ENCODE measurements at places on chromosomes 6 and 20. TPM values are rescaled to one million over a fixed set of nuclear protein-coding genes. Genes with fewer than 3 reads are reported as not detected.

The BEND6 gene
- total RNA-seq, result 22.8 TPM

DNA sequence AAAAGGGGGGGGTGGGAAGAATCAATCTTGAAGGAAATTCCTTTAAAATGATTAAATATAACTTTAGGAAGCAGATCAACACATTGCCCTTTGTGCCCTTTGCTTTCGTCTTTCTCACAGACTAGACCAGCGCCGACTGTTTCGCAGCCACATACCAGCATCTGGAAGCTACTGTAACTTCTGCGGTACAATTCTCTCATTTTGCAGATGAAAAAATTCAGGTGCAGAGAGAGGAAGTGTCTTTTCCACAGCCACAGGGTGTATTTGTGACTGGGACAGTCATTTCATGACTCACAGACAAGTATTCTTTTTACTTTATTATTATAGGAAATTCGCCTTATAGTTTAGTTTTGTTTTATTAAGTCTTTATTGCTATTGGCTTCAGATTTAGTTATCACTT, 84.2 kb downstream of the UST start:
- no peak for DNase-seq

DNA sequence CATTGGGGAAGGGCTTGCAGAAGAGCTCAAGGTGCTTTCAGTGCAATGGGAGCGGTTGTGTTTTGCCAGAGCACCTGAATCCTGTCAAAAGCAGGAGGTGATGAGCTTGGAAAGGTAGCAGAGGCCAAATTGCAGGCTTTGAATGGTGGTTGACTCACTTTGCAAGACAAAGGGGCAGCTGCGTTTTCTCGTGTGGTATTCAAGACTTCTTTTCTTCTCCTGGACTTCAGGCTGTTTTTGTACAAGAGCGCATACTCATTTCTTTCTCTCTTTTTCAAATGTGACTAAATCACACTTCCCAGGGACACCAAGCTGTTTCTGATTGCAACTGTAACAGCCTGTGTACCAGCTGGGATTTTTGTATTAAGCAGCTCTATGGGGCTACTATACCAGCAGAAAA, 32.3 kb downstream of the GHRH start:
- DNase-seq, result no peak

- DNase-seq, result no peak
These were observed 508.7 kb upstream of the CITED2 start for GRCh38 chr6:139882977-139883728.

All from frontal cortex (tissue), 4 donors.